Heart right ventricle (tissue), 16 donors: ENCODE measurements at places on chromosomes 5 and 9. TPM values are rescaled to one million over a fixed set of nuclear protein-coding genes. Genes with fewer than 3 reads are reported as not detected.

DNA sequence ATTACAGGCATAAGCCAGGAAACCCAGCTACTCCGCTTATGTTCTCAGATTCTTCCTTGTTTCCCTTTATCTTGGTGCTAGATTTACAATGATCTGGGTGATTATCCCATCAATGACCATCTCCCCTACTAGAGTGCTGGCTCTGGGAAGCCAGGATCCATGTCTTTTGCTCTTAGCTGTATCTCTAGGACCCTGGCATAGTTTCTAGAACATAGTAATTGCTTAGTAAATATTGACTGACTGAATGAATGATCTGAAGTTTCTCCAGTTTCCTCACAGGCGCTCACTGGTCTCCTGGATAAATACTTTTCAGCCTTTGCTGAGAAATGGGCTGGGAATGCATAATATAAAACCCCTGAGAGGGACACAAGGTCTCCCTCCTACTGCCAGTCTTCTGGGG lies 60.0 kb upstream of the KLF9 start:
- DNase-seq = no peak
- peaks cover 76% of the 10 kb centered on the region for H3K4me1 ChIP-seq
- peak overlapping the region; percentile 46 for H3K27ac ChIP-seq
- H3K36me3 ChIP-seq = no peaks in the 10 kb centered on the region

GRCh38 chr5:141634720-141635119 lies 1.9 kb downstream of the HDAC3 start:
- no peak for DNase-seq
- H3K4me1 ChIP-seq = peaks cover 54% of the 10 kb centered on the region
- no peak overlapping the region for H3K27ac ChIP-seq
- H3K4me3 ChIP-seq = no peak overlapping the region
- no peaks in the 10 kb centered on the region for H3K36me3 ChIP-seq

The BARHL1 gene
- total RNA-seq = not detected

The UIMC1 gene
- total RNA-seq = 34.8 TPM

DNA sequence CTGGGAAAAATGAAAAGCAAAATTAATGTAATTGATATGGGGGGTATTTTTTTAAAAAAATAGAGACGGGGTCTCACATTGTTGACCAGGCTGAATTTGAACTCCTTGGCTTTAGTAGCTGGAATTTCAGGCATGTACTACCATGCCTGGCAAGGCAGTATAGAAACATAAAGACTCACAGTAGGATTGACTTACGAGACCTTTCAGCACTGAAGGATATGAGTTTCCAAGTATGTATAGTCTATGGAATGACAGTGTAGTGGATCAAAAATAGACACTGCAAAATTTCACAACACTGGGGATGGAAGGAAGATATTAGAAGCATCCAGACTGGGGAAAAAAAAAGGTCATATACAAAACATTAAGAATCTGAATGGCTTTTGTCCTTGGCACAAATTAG lies 6.8 kb downstream of the DCP2 start:
- DNase-seq = no peak
- no peak overlapping the region for H3K4me3 ChIP-seq
- no peaks in the 10 kb centered on the region for H3K36me3 ChIP-seq
- H3K27me3 ChIP-seq = no peaks in the 10 kb centered on the region
- no peak overlapping the region for H3K27ac ChIP-seq
- peaks cover 26% of the 10 kb centered on the region for H3K4me1 ChIP-seq

DNA sequence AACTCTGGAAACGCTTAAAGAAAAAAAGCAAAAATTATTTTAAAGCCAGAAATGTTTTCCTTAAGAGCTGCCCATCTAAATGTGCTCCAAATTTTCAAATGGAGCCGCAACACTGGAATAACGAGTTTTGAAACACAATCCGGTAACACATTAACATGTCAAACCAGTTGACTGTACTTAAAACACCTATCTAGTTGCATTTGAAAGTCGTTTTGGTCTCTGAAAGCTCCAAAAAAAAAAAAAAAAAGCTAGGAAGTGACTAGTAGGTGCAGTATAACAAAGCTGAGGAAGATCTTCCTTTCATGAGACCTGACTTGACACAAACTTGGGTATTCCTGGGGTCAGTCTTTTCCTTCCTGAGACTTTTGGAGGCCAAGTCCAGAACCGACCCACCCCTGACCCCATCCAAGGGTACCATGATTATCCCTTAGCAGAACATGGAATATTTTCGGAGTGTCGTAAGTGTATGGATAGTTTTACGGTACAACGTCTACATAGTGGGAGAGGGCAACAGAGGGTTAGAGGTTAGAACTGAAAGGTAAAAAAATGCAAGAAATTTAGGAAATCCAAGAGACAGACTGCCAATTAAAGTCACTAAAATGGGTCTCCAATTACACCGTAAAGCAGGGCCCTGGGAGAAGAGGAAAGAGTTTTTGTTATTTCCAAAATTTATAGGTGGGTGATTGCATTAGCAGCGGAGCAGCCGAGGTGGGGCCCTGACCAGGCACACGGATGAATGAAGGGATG lies 812 bp downstream of the CETN3 start:
- peak overlapping the region; percentile 82 for H3K4me3 ChIP-seq
- DNase-seq = no peak

- no peak overlapping the region for H3K4me3 ChIP-seq
- H3K27ac ChIP-seq = no peak overlapping the region
- no peaks in the 10 kb centered on the region for H3K27me3 ChIP-seq
- H3K4me1 ChIP-seq = no peaks in the 10 kb centered on the region
These were observed 74.5 kb downstream of the APTX start for GRCh38 chr9:32926911-32927310.
